Right atrium auricular region (tissue), 2 donors: ENCODE measurements at places on chromosomes 16 and 17. TPM values are rescaled to one million over a fixed set of nuclear protein-coding genes. Genes with fewer than 3 reads are reported as not detected.

DNA sequence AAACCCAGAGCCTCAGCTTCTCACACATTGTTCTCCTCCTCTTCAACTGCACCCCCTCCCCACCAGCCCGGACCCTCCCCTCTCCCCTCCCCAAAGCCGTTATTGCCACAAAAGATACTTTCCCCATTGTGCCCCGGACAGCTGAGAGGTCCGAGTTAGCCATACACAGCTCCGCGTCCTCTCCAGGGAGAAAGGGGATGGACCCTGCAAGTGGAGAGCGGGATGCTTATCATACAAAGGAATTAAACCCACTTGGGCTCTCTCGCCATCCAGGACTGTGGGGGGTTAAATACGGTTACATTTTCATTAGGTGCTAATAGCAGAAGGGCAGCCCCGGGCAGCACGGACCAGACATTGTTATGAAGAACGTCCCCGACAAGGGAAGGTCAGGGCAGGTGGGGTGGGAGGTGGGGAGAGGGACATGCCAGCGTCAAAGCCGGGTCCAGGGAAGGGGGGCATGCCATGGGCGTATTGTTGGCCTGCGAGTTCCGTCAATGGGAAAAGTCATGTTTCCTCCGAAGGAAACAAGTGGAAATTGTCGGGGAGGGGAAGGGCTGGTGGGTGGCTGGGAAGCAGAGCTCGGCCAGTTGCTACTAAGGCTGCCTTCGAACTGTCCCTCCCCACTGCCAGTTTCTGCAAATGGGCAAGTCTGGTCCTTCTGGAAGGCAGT lies 99.1 kb downstream of the SOX9 start:
- no peak for DNase-seq

DNA sequence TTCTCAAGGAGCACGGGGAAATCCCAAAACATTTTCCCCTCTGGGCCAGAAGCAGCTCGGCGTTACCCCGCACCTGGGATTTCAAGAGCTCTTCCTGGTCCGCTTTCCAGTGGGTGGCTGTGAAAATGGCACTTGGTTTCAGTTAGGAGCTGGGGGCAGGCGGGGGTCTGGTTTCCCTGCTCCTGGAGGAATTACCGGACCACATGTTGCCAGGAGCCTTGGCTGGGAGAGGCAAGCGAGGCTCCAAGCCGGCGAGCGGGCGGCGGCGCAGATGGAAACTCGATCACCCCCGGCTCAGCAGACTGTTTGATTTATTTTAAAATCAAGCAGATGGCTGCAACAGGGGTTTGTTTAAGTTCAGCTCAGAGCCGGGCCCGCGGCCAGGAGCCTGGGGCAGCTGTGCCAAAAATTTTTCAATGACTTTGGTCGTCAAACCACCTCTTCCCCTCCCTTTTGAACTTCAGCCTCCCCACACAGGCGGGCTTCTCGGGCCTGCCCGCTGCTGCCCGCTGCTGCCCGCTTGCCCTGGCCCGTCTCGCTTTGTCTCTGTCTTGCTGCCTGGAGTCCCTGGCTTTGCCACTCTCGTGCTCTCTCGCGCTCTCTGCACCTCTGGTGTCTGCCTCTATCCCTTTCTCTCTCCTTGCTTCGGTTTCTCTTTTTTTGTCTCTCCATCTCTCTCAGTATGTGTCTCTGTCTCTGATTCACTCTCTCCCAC lies 108.0 kb upstream of the CIBAR2 start:
- DNase-seq = no peak

GRCh38 chr16:30350134-30350871 lies 4.8 kb downstream of the CD2BP2 start:
- no peak for DNase-seq

DNA sequence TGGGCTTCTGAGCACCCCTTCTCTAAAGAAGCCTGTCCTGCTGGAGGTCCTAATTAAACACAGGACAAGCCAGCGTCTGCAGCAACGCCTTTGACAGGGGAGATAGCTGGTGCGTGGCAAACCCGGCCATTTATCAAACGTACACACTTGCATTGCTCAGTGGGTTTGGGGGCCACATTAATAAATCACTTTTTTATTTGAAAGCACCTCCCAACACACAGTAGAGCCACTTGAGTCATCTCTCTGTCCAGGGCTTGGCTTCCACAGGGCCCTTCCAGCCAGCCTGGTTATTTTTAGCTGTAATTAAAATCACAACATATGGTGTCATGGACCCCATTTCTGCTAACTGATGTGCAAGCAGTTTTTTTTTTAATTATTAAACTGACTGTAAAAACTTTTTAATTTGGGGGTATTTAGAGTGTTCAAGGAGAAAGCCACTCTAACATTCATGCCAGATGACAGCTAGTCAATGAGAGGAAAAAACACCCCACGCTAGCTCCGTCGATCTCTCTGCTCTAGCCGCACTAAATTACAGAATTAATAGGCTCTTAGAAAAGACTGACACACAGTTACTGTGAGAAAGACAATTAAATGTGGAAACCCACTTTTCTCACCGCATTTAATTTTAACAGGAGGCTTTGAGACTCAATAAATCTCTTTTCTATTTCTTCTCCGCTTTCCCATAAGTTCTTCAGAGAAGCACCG lies 201.0 kb upstream of the WSCD1 start:
- DNase-seq = no peak

The MARVELD3 gene
- not detected for total RNA-seq

The GRIN2A gene
- total RNA-seq = 7.4 TPM

The CD300E gene
- 0.52 TPM for total RNA-seq
